NCI-H226 (cell line): ENCODE measurements at places on chromosomes 16 and 17.

DNA sequence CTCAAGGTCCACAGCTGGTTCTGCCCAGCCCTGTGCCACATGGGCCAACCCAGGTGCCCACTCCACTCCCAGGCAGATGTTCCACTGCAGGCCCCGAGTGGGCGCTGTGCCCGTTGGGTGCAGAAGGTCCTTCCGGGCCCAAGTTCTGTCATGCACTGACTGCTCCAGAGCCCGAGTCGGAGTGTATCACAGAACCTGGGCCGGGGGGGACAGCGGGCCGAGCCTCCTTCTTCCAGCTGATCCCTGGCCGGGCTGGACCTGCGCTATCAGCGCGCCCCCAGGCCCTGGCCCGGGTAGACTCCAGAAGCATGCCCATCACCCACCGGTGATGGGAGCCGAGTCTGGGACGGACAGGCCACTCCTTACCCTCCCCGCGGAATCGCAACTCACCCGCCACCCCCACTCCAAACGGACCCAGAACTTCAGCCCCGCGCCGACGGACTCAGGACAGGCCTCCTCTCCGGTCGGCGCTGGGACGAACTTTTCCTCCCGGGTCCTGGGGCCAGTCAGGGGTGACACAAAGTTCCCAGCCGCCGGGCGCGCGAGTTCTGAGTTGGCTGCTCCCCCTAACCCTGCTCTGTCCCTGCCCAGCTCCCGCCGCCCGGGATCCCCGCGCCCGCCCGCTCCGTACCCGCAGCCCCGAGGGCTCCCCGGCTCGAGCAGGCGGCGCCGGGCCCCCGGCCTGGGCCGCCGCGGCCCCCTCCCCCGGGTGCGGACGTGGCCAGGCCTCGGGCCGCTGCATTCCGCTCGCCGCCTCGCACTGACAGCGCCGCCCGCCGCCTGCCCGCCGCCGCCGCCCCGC is at the start of gene COPZ2:
TSS of gene COPZ2 (minus strand) at position 762 of the 802 bp plus-strand sequence. CDS start at position 742, 20 bp downstream.
- peak; percentile 50 for DNase-seq

GRCh38 chr16:73202161-73202729 is 154.3 kb upstream of the ZFHX3 start:
- no peak for DNase-seq

- DNase-seq: peak; percentile 51
These were observed 62.7 kb downstream of the TEX2 start for GRCh38 chr17:64200080-64201032.

DNA sequence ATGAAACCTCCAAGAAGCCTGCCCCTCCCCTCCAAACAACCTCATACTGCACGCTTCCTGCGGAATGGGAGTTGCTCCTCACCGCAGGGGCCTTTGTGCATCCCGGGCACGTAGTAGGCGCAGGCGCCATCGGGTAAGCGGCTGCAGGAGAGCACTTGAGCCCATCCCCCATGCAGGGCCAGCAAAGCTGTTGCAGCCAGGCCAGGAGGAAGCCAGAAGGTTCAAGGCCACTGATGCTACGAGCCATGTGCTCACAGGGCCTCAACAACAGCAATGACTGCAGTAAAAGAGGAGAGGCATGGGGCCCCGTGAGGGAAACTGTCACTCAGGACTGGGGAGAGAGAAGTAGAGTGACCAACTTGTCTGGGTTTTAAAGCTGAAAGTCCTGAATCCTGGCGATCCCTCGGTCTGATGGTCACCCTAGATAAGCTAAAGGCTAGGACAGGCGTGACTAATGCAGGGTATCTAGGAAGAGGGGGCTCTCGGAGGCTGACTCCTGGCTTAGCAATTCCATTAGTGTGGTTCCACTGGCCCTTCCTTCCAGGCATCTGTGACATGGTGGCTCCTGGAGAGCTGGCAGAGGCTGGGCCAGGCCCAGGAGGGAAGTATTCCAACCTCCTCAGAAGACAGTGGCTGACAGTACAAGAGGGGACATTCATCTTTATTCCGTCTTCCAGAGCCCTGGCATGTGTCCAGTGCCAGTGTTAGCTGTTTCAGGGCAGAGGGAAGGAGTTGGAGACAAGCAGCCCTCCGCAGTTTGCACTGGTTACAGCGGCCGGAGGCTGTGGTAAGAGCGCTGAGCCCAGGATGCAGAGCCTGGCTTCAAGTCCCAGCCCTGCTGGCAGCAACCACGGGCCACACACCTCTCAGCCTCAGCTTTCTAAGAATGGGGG is 20.8 kb downstream of the GOSR2 start:
- DNase-seq: no peak

DNA sequence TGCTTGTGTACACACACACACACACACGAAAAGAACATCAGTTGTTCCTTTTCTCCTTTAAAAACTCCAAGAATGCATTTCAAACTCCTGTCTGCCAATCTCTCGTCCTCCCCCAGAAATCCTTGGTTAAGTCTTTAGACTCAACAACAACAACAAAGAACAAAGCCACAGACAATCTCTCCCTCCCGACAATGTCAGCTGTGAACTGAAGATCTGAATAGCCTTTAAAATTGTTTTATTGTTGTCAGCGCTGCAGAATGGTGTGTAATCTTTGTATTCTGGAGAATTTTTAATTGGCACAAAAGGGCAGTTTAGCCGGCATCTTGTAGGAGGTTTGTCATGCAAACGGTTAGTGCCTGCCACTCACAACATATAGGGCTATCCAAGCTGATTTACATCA is 219.5 kb downstream of the MSI2 start:
- no peak for DNase-seq

- DNase-seq: no peak
These were observed 328.5 kb downstream of the SLC39A11 start for GRCh38 chr17:72763981-72764380.

DNA sequence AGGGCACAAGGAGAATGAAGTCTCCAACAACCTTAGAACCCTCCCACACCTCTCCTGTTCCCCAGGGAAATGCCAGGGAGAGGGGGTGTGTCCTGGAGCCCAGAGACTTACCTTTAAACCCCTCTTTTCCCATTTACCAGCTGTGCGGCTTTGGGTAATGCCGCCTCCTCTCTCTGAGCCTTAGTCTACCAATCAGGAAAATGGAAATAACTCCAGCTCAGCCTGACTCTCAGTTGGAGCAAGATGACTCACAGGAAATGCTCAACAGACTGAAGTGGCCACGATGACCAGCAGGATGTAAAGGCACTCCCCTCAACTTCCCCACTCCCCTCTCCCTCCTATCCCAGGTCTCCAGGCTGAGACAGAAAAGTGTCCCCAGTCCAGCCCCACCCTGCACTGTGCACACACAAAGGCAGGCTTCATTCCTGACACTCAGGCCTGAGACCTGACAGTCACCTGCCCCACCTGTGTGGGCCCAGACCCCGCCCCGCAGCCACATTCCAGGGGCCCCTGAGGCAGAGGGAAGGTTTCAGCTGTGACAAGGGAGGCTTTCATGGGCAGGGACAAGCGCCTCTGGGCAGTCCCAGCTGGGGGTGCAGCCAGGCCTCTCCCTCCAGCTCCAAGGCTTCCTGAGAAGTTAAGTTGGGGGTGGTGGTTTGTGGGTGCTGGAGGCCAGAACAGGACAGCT is 3.0 kb upstream of the KRT15 start:
- DNase-seq: peak; percentile 93

- DNase-seq: no peak
These were observed 2.6 kb downstream of the NUP88 start for GRCh38 chr17:5416901-5417300.

GRCh38 chr17:75341784-75342486 is 52.7 kb upstream of the SLC25A19 start:
- no peak for DNase-seq

DNA sequence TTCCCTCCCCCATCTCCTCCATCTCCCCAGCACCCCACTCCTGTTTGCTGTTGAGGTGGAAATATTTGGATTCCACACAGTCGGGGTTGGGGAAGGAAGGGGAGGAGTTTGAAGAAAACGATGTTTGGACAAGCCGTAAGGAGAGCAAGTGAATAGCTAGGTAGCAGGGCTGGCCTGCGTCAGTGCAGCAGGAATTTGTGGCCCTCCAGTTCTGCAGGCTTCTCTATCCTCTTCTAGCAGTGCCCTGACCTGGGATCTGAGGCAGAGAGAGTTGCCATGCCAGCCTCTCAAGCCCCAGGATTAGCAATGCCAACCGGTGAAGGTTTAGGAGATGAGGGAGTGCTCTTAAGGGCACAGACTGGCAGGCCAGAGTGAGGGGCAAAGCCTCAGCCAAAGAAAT is 12.5 kb downstream of the TLCD2 start:
- no peak for DNase-seq

- no peak for DNase-seq
These were observed 2.3 kb downstream of the RAB11FIP4 start for GRCh38 chr17:31393749-31394146.
